ENCODE measurements at places on chromosomes 5 and 9. TPM values are rescaled to one million over a fixed set of nuclear protein-coding genes. Genes with fewer than 3 reads are reported as not detected.
A peak's percentile ranks its signal among the peaks of the same experiment; 100 is the strongest.

Gene GPR151
- not detected for total RNA-seq

Gene HTR1A
- not detected for total RNA-seq

Gene BTNL9
- total RNA-seq: not detected

GRCh38 chr9:85528607-85529006, 213.1 kb downstream of the AGTPBP1 start:
- no peaks in the 10 kb centered on the region for H3K4me1 ChIP-seq
- no peaks in the 10 kb centered on the region for H3K36me3 ChIP-seq
- no peak overlapping the region for H3K27ac ChIP-seq
- no peaks in the 10 kb centered on the region for H3K27me3 ChIP-seq
- H3K4me3 ChIP-seq: no peak overlapping the region

- no peak overlapping the region for H3K27ac ChIP-seq
- H3K27me3 ChIP-seq: no peaks in the 10 kb centered on the region
- DNase-seq: no peak
- H3K4me1 ChIP-seq: peaks cover 11% of the 10 kb centered on the region
These were observed 189.5 kb downstream of the SEC61B start for GRCh38 chr9:99411479-99412115.

GRCh38 chr9:101383361-101383760, 1.4 kb downstream of the BAAT start:
- no peaks in the 10 kb centered on the region for H3K27me3 ChIP-seq
- H3K27ac ChIP-seq: no peak overlapping the region

- H3K4me3 ChIP-seq: no peak overlapping the region
- no peak for DNase-seq
- no peaks in the 10 kb centered on the region for H3K36me3 ChIP-seq
- peaks cover 47% of the 10 kb centered on the region for H3K4me1 ChIP-seq
These were observed 117.2 kb downstream of the CDC42SE2 start for GRCh38 chr5:131381021-131381420.

GRCh38 chr5:143362664-143363227, 40.7 kb downstream of the NR3C1 start:
- H3K4me3 ChIP-seq: no peak overlapping the region
- H3K36me3 ChIP-seq: peaks cover 22% of the 10 kb centered on the region
- H3K27me3 ChIP-seq: no peaks in the 10 kb centered on the region
- no peak for DNase-seq
- H3K27ac ChIP-seq: no peak overlapping the region

DNA sequence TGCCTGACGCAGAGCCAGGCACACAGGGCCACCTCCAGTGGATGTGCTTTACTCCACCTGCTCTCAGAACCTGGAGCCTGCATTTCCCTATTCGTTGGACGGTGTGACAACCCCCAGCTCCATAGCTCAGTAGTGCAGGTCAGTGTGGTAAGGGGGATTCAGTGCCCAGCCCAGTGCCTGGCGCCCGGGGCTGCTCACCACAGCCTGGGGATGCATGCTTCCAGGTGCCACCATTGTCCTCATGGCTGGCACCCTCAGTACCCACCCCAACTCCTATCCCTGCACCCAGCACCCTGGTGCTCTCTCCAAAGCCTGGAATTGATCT, 32.8 kb upstream of the ADAMTS2 start:
- peaks cover 34% of the 10 kb centered on the region for H3K4me1 ChIP-seq
- no peak for DNase-seq
- H3K36me3 ChIP-seq: no peaks in the 10 kb centered on the region
- peak overlapping the region; percentile 16 for H3K4me3 ChIP-seq
- no peaks in the 10 kb centered on the region for H3K27me3 ChIP-seq

GRCh38 chr5:141838326-141839014, 39.7 kb downstream of the PCDH1 start:
- no peaks in the 10 kb centered on the region for H3K36me3 ChIP-seq
- H3K4me1 ChIP-seq: peaks cover 19% of the 10 kb centered on the region

DNA sequence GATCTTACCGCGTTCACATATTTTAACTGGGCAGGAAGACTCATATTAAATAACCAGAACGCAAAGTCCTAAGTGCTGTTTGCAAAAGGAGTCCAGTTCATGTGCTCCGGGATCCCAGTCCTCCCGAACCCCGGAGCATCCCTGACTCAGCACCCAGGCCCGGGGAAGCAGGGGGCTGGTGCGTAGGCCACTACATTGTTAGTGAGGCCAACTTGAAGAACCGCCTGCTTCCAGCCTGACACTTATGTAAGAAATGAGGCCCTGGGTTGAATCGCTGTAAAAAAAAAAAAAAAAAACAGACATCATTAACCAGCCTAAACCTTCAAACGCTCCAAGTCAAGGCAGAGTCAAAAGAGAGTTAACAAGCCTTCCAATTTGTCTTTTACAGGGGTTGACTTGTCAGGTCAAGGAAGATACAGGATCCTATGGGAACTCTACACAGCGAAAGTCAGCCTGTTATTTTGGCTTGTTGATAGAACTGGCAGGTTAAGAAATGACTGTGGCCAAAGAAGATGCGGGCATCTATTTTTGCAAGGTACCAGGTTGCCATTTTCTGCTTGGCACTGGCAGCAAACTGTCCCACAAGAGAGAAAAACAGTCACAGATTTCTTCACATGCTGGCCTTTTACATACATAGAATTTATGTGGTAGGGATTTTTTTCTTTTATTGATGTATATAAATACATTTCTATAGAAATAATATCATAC, 93.3 kb downstream of the ACTL7B start:
- H3K36me3 ChIP-seq: no peaks in the 10 kb centered on the region
- no peaks in the 10 kb centered on the region for H3K27me3 ChIP-seq
- DNase-seq: no peak
- no peak overlapping the region for H3K27ac ChIP-seq
- no peaks in the 10 kb centered on the region for H3K4me1 ChIP-seq

DNA sequence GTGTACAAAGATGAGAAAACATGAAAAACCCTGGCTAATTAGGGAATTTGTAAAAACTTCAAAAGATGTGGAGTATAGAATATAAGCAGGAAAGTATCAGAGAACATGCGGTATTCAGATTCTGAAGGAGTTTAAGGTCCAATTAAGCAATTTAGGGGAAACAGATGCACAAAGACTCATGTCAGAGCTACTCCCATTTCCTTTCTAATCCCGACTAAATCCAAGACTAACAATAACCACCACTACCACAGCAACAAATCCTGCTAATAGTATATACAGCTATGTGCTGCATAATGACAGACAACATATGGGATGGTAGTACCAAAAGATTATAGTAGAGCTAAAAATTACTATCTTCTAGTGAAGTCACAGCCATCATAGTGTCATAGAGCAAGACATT, 102.1 kb downstream of the LURAP1L start:
- H3K27ac ChIP-seq: no peak overlapping the region
- no peak for DNase-seq
- no peak overlapping the region for H3K4me3 ChIP-seq
- no peaks in the 10 kb centered on the region for H3K27me3 ChIP-seq
- no peaks in the 10 kb centered on the region for H3K36me3 ChIP-seq

GRCh38 chr9:127122176-127123063, at the start of gene ANGPTL2:
ANGPTL2 (minus strand) TSS chr9:127122635; CDS start chr9:127108731, 13,904 bp downstream.
- peak within 1 kb of the TSS; percentile 39 for H3K4me3 ChIP-seq
- H3K27me3 ChIP-seq: no peaks in the 10 kb centered on the region
- H3K36me3 ChIP-seq: no peaks in the 10 kb centered on the region
- H3K4me1 ChIP-seq: peaks cover 34% of the 10 kb centered on the region

DNA sequence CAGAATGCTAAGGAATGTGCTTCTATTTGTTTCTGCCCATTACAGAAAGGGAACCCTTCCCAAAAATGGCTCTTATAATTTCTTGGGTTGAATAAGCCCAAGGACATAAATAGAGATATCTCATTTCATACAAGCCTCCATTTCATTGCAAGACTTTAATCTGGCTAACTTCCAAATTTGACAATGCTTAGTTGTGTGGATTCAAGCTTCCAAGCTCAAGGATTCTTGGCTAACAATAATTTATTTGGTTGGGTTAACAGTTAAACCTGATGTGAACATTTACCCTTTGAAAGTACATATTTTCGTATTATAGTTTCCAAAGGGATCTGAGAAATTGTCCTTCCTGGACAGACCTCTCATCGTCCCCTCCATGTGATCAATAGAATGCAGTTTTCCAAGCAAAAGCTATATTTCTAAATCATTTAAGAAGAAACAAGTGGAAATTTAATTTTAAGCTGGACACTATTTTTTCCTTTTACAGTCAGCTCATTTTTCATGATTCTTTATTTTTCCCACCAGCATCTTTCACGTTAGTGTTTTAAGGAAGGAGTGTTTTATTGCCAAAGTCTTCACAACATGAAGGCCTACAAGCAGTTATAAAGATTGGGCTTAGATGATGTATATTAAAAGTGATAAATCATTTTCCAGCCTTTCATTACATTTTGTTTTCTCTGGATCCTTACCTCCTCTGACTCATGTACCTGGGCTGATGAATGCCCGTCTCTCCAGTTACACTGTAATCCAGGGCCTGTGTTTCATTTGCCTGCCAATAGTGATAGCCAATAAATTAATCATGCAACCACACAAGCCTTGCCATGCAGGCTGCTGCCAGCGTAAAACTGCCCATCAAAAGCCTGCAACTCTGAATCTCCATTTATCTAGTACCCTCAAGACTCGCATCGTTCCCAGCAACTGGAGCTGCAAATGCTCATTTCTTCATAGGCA, 176.7 kb downstream of the NTRK2 start:
- H3K36me3 ChIP-seq: no peaks in the 10 kb centered on the region
- no peak overlapping the region for H3K27ac ChIP-seq
- H3K4me1 ChIP-seq: peaks cover 2% of the 10 kb centered on the region
- H3K27me3 ChIP-seq: no peaks in the 10 kb centered on the region
- DNase-seq: no peak

GRCh38 chr9:27206041-27206440, 90.9 kb downstream of the EQTN start:
- H3K27me3 ChIP-seq: no peaks in the 10 kb centered on the region
- H3K27ac ChIP-seq: no peak overlapping the region

GRCh38 chr5:29853711-29854220, 1339.7 kb upstream of the CDH6 start:
- H3K27ac ChIP-seq: no peak overlapping the region
- no peaks in the 10 kb centered on the region for H3K4me1 ChIP-seq
- H3K4me3 ChIP-seq: no peak overlapping the region

DNA sequence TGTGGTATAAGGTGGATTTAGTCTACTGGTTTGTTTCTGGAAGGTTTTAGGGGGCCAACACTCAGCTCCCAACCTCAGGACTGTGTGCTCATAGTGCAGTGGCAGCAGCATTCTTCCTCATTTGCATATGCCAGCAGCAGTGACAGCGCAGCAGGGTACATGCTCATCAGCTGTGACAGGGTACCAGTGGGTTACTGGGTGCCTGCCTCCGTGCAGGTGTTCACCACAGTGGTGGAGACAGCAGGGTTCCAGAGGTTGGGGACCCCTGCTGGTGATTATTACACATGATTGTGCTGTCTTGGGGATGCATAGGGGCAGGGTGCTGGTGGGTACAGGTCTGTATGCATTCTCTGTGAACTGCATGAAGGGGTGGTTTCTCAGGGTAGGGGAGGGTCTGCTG, 45.5 kb upstream of the IFNE start:
- no peak overlapping the region for H3K4me3 ChIP-seq
- H3K36me3 ChIP-seq: peaks cover 10% of the 10 kb centered on the region
- no peaks in the 10 kb centered on the region for H3K27me3 ChIP-seq
- H3K4me1 ChIP-seq: no peaks in the 10 kb centered on the region

DNA sequence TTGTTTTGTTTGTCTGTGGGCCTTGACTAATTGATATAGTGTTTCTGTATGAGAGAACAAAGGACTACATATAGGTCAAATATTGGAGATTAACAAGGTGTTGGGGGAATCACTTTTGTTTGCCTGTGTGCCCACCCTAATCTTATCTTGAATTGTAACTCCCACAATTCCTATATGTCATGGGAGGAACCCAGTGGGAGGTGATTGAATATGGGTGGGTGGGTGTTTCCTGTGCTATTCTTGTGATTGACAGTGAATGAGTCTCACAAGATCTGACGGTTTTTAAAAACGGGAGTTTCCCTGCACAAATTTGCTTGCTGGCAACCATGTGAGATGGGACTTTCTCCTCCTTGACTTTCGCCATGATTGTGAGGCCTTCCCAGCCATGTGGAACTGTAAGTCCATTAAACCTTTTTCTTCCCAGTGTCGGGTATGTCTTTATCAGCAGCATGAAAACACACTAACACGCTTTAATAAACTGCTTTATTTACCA, 64.9 kb upstream of the HSPB3 start:
- H3K4me1 ChIP-seq: peaks cover 35% of the 10 kb centered on the region
- H3K36me3 ChIP-seq: no peaks in the 10 kb centered on the region
- no peak overlapping the region for H3K4me3 ChIP-seq
- no peak for DNase-seq

DNA sequence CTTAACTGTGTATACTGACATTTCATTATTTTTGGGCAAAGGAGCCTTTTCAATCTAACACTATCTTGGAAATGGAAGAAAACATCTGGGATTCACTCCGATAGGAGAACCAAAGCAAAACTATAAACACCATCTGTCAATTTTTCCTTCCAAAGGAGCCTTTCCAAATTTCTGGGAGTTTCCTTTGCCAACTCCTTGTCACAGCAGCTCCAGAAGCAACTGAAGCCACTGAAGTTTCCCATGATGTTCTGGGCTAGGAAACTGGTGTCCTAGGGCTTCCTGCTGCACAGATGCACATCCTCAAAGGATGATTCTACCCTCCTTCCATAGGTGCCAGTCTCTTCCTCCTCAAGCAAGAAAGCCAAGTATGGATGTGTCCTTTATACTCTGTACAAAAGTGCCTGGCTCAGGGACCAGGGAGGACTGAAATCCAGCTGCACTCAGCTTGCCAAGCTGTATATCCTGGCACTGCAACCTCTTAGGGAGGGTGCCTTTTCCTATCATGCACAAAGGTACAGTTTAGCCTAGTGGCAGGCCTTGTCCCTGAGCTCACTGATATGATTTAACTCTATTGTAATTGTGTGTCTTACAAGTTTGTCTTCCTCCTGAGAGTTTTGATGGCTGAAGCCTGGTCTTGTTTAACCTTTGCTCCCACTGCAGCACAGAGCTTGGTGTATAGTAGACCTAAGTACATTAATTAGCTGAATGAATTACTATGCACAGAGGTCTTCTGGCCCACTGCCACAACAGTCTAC, 8.4 kb upstream of the UBAP1 start:
- no peak overlapping the region for H3K4me3 ChIP-seq
- no peaks in the 10 kb centered on the region for H3K4me1 ChIP-seq
- H3K27ac ChIP-seq: no peak overlapping the region
- no peaks in the 10 kb centered on the region for H3K27me3 ChIP-seq
- H3K36me3 ChIP-seq: no peaks in the 10 kb centered on the region

DNA sequence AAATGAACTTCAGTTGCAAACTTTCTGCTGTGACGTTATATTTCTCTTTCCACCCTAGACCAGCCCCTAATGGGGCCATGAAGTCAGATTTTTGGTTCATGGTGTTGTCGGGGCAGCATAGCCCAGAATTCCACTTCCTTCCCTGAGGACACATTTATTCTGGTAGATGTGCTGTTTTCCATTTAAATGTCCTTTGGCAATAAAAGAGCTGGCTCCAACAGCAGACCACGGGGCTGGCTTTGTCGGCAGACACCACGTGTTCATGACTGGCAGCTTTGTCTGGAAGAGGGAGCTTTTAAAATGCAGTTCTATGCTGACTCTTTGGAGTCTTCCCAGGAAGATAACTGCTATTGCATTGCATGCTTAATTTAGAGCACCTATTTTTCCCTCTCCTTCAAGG, 17.6 kb upstream of the LCP2 start:
- H3K36me3 ChIP-seq: no peaks in the 10 kb centered on the region
- H3K27ac ChIP-seq: no peak overlapping the region
- H3K27me3 ChIP-seq: peaks cover 3% of the 10 kb centered on the region
- no peak overlapping the region for H3K4me3 ChIP-seq
- no peak for DNase-seq

- H3K4me3 ChIP-seq: no peak overlapping the region
- H3K27me3 ChIP-seq: no peaks in the 10 kb centered on the region
- no peaks in the 10 kb centered on the region for H3K4me1 ChIP-seq
- H3K27ac ChIP-seq: no peak overlapping the region
These were observed 1249.0 kb upstream of the CDH18 start for GRCh38 chr5:21236971-21237427.
